Camera-type eye (tissue), 1 donor: ENCODE measurements at places on chromosomes 7 and 10. TPM values are rescaled to one million over a fixed set of nuclear protein-coding genes. Genes with fewer than 3 reads are reported as not detected.

Gene CYP2E1
- total RNA-seq: 3.4 TPM

Gene DPCD
- 32.6 TPM for total RNA-seq

Gene PDLIM1
- 21.5 TPM for total RNA-seq

Gene SPDYE11
- total RNA-seq: not detected

Gene CHST15
- 17.4 TPM for total RNA-seq

Gene GAD2
- 12.4 TPM for total RNA-seq

Gene OR2A42
- 0.16 TPM for total RNA-seq

Gene EMX2
- 5.0 TPM for total RNA-seq

Gene COL28A1
- total RNA-seq: 5.5 TPM

Gene DLX5
- total RNA-seq: not detected

Gene C10orf90
- total RNA-seq: 1.5 TPM

Gene CYP2C18
- total RNA-seq: 0.22 TPM

Gene HOXA3
- not detected for total RNA-seq

Gene RAPGEF5
- 90.2 TPM for total RNA-seq

Gene SFTPA1
- total RNA-seq: not detected

Gene DKK1
- 5.7 TPM for total RNA-seq

Gene HYAL4
- total RNA-seq: not detected

Gene ERVW-1
- total RNA-seq: not detected

Gene CCDC126
- total RNA-seq: 34.6 TPM

Gene NMT2
- 35.6 TPM for total RNA-seq

Gene PROSER2
- total RNA-seq: 7.4 TPM

Gene TAS2R5
- 8.6 TPM for total RNA-seq

Gene ANXA8
- 0.88 TPM for total RNA-seq

Gene MCM10
- total RNA-seq: 4.1 TPM

Gene TNS3
- 74.2 TPM for total RNA-seq

Gene PRXL2A
- total RNA-seq: 77.0 TPM

Gene LAMB4
- total RNA-seq: 3.7 TPM

Gene PDE6C
- total RNA-seq: 4.2 TPM

Gene AS3MT
- 15.9 TPM for total RNA-seq
